Bronchial epithelial cell (primary cell): ENCODE measurements at places on chromosomes 11 and 22.

DNA sequence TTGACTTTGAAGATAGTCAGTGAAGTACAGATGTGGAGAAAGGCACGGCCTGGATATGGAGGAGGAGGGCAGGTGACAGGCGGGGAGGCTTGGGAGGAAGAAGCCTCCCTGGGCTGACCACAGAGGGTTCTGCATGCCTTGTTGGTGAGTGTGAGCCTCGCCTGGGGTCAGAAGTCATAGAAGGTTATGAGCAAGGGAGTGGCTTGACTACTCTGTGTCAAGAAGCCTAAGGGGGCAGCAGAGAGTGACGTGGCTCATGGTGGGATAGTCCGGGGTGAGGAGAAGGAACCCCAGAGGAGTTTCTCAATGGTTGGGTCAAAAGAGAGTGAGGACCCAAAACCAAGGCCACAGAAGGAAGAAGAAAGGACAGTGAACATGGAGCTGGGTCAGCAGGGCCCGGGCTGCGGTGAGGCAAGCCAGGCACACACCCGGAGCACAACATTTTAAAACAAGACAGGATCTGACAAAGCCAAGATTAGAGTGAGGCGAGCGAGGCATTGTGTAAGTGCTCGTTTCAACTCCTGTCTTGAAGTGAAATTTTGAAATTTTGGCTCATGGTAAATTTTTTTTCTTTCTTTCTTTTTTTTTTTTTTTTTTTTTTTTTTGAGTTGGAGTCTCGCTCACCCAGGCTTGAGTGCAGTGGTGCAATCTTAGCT, 31.9 kb downstream of the PDGFB start:
- peak; percentile 37 for DNase-seq

GRCh38 chr22:24290459-24290858, 19.8 kb downstream of the SPECC1L start:
- DNase-seq = no peak

DNA sequence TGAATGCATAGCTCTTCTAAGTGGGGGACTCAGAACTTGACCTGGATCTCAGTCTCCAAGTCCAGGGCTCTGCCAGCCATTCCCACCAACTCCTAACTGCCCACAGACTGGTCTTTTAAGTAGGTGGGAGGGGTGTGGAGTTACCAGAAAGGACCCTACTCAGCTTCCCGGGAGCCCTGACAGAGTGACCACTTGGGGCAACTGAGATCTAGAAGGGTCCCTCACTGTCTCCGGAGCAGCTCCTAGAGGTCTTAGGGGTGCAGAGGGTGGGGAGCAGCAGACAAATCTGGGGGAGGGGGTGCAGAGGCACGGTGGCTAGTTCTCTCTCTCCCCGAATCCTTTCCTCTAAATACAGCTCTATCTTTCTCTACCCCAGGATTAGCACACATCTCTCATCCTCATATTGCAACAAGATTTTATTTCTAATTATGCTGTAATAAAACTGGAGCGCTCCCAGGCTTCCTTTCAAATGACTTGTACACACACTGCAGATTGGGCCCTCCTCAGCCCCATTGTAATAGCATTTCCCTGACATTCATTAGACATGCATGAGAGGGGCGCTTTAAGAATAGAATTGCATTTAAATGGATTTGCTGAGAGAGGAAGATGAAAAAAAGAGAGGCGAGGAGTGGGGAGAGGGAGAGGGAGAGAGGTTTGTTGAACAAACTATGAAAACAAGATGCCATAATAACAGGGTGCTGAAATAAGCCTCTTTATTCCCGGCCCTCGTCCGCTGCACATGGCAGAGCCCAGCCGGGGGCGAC, 219.0 kb downstream of the CEP164 start:
- DNase-seq = no peak

GRCh38 chr11:35393098-35393497, 26.3 kb downstream of the SLC1A2 start:
- DNase-seq = no peak

DNA sequence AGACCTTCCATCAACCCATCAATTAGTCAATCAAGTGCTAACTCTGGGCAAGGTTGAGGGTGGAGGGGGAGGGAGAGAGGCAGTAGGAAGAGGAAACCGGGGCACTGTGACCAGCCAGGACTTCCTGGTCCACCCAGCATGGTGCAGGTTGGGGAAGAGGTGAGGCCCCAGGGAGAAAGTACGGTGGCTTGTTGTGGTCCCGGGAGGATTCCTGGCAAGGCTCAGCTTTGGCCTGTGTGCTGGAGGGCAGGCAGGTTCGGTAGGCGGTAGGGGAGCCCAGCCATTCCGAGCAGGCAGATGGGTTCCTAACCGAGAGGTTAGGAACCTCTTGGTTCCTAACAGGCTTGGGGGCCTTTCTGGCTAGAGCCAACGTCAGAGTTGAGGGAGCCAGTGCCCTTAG, 10.8 kb downstream of the ST14 start:
- DNase-seq = no peak

- DNase-seq = peak; percentile 86
These were observed 77.0 kb downstream of the DDIAS start for GRCh38 chr11:82978422-82979099.

DNA sequence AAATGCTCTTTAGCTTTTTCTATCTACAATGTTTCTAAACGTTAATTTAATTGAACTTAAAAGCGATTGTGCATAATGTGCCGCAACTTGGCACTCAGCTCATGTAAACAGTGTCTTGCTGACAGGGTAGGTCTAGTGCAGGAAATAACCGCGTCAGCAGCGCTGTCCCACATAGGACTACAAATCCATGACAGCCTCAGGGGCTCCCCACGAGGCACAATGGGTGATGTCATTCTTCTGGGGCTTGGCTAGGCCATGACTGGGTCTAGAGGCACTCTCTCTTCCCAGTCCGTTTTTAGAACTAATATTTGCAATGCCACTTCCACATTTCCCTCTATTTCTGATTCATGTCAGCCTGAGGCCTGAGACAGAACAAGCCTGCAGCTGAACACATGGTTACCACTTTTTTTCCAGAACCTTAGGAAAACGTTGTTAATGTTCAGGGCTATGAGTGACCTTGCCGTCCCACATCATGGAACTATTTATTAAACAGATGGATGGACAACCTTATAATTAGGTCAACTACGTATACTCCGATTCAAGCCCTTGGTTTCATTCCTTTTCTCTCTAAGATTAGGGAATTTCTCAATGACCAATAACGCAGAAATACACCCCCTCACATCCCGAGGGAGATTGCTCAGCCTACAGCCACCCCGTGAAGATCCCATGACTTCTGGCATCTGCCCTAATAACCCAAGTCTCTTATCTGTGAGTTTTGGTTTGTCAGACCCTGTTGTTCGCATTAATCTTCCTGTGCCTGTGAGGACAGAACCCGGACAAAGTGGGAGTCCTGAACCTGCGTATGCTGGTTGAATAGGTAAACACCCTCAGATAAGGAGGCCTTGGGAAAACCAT, 19.4 kb upstream of the SNX32 start:
- peak; percentile 51 for DNase-seq

DNA sequence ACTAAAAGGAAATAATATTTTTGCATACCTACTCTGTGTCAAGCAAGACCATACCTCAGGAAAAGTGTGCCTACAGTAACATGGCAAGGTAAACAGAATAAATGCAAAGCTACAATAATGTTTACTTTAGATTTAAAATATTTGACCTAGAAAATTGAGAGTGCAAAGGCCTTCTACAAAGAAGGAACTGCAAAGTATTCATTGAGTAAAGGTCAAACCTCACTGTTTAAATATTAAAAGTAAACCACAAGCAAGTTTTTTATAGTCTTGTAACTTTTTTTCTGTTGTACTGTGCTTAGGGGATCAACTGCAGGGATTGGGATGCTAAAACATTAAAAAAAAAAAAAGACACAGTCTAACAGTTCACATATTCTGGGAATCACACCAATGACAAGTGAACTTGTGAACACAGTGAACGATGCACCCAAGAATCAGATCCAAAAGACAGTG, 48.8 kb downstream of the CWF19L2 start:
- no peak for DNase-seq

DNA sequence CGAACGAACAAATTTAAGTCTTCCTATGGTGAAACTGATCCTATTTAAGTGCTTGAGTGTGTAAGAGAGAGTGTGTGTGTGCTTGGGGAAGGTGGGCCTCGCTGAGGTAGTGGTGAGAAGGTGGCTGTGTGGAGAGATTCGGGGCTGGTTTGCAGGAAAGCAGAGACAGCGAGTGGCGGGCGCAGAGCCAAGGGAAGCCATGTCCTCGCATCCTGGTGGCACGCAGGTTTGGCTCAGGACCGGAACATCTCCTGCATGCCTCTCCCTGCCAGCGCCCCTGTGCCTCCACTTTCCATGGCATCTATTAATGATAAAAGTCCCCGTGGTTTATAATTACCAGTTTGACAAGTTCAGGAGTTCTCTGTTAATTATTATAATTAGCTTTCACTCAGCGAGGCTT, 383.1 kb upstream of the CADM1 start:
- DNase-seq = no peak

GRCh38 chr11:114442536-114442935, 3.3 kb downstream of the REXO2 start:
- no peak for DNase-seq

GRCh38 chr11:15641271-15642045, 526.7 kb downstream of the INSC start:
- no peak for DNase-seq
